Activated T-cell treated with anti-CD3 and anti-CD28 coated beads, Interleukin-2, amount 50 U/mL, for 72 hours (primary cell): ENCODE measurements at places on chromosomes 2 and 18.

GRCh38 chr18:47174545-47175116, 1.5 kb downstream of the IER3IP1 start:
- DNase-seq = no peak

GRCh38 chr2:187504312-187504921, 49.8 kb downstream of the TFPI start:
- no peak for DNase-seq

DNA sequence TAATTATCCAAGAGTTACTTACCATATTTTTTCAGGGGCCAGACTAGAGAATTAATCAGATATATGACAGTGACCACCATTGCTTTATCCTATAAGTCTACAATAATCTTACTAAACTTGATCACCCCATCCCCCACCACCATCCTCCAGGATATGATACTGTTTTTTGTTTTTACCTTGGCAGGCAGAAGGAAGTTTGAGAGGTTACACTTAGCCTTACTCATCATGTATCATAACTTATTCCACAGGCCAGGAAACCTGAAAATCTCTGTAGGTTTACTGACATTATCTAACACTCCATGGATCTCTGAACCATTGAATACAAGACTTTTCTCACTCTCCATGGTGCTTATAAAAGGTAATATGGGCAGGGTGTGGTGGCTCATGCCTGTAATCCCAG, 602.7 kb downstream of the KCNJ3 start:
- DNase-seq = no peak

DNA sequence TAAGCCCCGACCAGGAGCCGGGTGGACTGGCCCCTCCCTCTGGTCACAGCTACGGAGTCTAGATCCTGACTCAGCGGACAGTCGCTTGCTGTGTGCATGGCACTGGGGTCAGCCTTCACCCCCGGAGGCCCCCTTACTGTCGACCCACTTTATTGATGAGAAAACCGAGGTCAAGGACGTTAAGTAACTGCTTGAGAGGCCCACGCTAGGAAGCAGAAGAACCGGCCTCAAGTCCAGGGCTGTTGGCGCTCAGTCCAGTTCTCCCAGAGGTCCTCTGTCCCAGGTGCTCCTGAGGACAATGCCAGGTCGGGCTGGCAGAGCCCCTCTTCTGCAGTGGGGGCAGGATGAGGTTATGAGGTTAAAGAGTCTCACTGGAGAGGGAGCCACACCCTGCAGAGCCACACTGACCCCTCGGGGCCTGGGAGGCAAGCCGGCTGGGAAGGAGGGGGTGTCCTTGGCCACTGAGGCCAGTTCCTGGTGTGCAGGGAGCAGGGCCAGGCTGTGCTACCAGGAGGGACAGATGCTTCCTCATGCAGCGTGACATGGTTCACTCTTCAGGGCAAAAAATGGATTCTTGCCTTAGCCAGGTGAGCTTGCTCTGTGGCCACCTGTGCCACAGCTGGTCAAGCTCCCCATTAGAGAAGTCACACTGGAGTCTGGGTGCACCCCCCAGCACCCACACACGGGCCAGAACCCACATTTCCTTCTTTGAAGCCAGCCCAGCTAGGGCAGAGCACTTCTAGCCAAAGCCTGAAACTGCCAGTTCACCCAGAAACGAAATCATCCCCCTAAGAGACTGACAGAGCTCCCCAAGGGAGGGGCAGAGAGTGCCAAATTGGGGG, 47.3 kb upstream of the HPCAL1 start:
- no peak for DNase-seq

- no peak for DNase-seq
Observed at GRCh38 chr18:9426753-9427152, 48.6 kb upstream of the RALBP1 start.

GRCh38 chr2:148616662-148617061, 27.9 kb upstream of the EPC2 start:
- no peak for DNase-seq

- DNase-seq = no peak
Observed at GRCh38 chr2:229422063-229422462, 151.0 kb upstream of the PID1 start.

- DNase-seq = no peak
Observed at GRCh38 chr2:173271825-173272224, 82.8 kb upstream of the CDCA7 start.

DNA sequence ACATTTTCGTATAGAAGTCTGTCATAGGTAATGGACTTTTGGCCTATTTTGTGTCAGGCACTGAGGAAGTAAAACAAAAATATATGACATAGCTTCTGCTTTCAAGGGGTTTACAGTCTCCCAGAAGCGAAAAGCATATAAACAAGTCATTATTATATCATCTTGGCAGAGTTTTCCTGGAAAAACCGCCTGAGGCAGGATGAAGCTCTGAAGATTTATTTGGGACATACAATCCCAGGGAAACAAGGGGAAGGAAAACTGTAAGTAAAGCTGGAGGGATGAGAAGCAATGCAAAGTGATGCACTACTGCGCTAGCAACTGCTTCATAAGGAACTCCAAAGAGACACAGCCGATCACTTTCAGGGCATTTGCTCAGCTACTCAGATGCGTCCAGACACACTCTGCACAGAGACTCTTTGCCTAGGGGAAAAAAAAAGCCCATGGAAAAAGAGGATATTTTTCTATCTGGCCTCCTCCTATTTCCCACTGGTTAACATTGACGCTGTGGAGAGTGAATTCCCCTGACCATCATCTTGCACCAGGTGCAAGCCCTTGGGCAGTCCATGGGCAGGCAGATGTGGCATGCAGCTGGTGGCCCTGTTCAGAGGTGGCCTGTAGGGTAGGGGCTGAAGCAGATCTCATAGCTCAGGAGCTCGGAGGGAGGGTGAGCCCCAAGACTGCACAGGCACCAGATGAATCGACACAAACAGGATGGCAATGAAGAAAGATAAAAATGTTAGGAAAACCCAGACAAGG, 158.1 kb downstream of the METTL4 start:
- DNase-seq = no peak

DNA sequence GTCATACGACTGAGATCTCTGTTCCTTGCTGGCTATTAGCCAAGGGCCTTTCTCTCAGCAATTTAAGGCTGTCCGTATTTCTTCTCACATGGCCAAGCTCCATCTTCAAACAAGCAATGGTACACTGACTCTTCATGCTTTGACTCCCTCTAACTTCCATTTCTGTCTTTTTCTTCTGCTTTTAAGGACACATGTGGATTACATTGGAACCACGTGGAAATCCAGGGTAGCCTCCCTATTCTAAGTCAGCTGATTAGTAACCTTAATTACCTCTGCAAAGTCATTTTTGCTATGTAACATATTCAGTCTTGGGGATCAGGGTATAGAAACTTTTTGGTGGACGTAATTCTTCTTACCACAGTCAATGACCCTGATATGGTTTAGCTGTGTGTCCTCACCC, 41.5 kb upstream of the ZNF396 start:
- DNase-seq = no peak

DNA sequence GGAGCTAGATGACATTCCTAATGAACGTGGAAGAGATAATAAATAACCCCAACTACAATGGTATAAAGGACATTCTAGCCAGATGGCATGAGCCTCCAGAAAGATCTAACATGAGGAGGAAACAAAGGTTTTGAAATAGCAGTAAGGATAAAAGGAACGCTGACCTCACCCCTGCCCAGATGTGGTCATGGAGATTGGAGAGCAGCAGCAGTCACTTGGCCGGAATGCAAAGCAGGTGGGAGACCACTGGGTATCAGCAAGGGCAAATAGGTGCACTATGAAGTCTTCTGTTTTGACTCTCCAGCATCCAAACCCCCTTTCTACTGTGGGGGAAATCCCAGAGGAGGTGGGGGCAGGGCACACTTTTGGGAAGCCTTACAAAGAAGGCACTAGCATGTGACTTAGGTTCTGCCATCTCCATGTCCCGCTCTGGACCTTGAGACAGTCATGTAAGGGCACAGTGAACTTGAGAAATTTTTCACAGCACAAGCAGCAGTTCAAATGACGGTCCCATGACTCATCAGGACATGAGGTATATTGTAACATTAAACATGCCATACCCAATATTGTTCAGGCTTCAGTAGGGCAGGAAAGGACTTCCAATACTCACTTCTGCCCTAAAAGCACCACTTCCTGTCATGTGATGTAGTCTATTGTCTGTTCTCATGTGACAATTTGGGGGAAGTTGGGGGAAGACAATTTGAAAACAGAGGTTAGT, 55.2 kb downstream of the METTL4 start:
- peak; percentile 25 for DNase-seq

GRCh38 chr2:48558456-48558855, 28.5 kb downstream of the STON1 start:
- DNase-seq = no peak

DNA sequence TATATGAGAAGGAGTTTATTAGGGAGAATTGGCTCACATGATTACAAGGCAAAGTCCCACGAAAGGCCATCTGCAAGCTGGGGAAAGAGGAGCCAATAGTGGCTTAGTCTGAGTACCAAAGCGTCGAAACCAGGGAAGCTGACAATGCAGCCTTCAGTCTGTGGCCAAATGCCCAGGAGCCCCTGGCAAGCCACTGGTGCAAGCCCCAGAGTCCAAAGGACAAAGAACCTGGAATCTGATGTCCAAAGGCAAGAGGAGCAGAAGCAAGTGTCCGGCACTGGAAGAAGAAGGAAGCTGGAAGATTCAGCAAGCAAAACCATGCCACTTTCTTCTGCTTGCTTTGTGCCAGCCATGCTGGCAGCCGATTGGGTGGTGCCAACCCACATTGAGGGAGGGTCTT, 74.3 kb upstream of the NPAS2 start:
- no peak for DNase-seq

- no peak for DNase-seq
Observed at GRCh38 chr2:241065355-241065803, 36.7 kb downstream of the MTERF4 start.

DNA sequence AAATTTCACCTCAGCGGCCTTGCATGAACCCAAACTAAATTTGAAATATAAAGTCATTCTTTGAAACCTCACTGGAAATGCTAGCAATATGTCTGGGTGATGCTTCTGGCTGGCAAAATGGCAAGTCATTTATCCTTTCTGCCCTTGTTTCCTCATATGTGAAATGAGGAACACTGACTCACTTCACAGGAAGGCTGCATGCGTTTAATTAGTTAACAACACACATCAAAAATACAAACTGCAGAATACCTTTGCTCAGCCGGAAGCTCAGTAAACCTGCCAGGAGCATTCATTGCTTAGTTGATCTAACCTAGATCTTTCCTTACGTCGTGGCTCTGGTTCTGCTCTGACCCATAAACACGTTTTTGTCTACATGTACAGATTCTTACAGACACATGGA, 214.2 kb upstream of the ACVR2A start:
- DNase-seq = peak; percentile 3

DNA sequence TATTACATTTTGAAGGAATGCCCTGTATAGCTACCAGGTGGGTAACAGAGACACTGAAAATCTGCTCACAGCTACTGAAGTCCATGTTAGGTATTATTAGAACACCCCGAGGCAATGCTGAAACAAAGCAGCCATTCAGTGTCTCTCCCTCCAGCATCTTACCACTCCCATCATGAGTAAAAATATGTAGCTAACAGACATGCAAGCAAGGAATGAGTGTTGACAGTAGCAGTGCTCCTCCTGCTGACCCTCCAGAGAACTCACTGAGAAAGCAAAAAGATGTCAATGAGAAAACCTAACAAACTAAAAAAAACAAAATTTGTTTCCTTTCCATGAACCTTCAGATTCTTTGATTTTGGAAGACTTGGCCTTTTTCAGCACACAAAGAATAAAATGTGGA, 393.9 kb downstream of the LRRTM1 start:
- DNase-seq = no peak

GRCh38 chr2:72738096-72738495, 87.7 kb downstream of the EXOC6B start:
- DNase-seq = no peak

DNA sequence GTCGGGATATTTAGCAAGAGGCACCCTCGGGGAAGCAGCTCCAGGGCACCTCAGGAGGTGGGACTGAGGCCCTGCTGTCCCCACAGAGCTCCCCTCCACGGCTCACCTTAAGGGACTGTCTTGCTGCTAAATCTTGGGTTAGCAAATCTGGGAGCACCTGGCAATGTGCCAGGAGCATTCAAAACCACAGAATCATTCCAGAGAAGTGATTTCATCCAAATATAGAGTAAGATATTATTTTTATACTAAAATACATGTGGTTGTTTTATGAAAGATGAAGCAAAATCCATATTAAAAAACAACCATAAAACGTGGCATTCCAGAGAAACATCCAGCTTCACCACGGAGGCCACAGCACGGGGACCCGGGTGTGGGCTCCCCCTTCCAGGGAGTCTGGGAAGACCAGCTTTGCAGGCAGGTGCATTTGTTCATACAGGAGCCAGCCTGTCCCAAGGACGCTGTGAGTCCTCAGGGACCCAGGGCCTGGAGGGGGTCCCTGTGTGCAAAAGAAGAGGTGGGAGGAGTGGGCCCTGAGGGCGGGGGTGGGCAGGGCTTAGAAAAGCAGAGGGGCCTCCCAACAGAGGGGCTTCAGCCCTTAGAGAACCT, 16.3 kb downstream of the HS1BP3 start:
- no peak for DNase-seq

GRCh38 chr2:2183176-2183575, 147.9 kb downstream of the MYT1L start:
- no peak for DNase-seq

DNA sequence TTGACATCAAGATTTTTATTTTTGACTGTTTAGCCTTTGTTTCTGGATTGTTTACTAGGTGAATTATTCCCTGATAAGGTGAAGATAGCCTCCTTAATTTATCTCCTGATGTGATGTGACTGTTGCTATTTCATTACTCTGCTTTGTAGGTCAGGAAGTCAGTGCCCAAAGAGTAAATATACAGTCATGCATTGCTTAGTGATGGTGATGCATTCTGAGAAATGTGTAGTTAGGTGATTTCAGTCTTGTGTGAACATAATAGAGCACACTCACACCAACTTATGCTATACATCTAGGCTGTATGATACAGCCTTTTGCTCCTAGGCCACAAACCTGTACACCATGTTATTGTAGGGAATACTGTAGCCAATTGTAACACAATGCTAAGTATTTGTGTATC, 102.4 kb upstream of the THUMPD2 start:
- DNase-seq = no peak

GRCh38 chr2:172905937-172906811, 169.5 kb upstream of the MAP3K20 start:
- no peak for DNase-seq

- no peak for DNase-seq
Observed at GRCh38 chr2:150572194-150572766, 84.8 kb upstream of the RND3 start.

GRCh38 chr2:205001300-205001966, 456.2 kb downstream of the PARD3B start:
- DNase-seq = no peak

DNA sequence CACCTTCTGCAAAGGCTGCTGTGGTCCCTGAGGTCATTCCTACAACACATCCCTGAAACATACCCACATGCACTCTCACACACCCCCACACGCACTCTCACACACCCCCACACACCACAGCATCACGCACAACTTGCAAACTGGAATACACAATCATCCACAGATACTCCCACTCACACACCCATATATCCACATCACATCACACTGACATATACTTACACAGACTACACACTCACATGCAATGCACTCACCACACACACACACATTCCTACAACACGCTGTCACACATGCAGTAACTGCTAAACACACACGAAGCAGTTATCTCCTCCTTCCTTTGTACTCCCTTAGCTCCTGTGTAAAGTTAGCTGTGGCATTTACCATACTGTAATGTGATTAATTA, 57.1 kb upstream of the PKDCC start:
- DNase-seq = no peak
